Mesangial cell (primary cell): ENCODE measurements at places on chromosomes 11 and 22. TPM values are rescaled to one million over a fixed set of nuclear protein-coding genes. Genes with fewer than 3 reads are reported as not detected.

The AIFM3 gene
- total RNA-seq = 0.25 and 0.49 TPM in 2 replicates

The SCARF2 gene
- 19.4 and 38.8 TPM in 2 replicates for total RNA-seq

The LRRC74B gene
- total RNA-seq = not detected in 2 replicates

The CASP4 gene
- total RNA-seq = 21.3 and 21.5 TPM in 2 replicates

The SYNGR1 gene
- 12.9 and 21.4 TPM in 2 replicates for total RNA-seq

The NOX4 gene
- 9.8 and 11.2 TPM in 2 replicates for total RNA-seq

The SLC3A2 gene
- 188 and 230 TPM in 2 replicates for total RNA-seq

The MOGAT2 gene
- total RNA-seq = not detected in 2 replicates

The KREMEN1 gene
- 5.7 and 8.1 TPM in 2 replicates for total RNA-seq

The CASP1 gene
- total RNA-seq = 0.38 TPM in 1 of 2 replicates, not detected in the other

The FOLR1 gene
- total RNA-seq = 0.49 and 17.1 TPM in 2 replicates

The MMP13 gene
- 0.33 and 4.1 TPM in 2 replicates for total RNA-seq
